Fibroblast of skin of left biceps (primary cell): ENCODE measurements at places on chromosomes 1 and 21.

DNA sequence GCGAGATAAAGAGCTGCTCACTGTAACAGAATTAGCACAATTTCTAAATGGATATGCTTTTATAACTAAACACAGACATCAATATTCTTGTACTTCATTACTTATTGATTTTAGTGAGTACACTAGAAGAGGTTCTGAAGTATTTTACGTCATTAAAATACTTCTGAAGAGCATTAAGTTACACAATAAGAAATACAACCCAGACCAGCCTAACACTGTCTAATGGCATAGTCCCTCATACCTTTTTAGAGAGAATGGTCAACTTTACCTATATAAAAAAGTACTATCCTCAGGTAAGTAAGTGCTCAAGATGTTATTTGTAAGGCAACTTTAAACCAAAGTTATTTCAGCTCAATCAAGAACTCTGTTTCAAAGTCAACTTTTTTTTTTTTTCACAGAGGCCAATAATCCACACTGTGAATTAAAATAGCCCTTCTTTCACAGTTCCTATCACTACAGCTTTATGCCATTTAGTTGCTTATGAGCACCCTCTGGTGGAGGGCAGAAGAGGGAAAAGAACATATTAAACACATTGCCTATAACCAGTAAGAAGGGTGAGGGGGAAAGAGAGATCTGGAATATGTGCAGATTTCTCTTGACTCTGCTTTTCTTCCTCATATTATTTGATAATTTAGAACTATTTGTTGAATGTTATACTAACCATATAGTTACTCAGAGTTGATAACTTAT lies 182.1 kb upstream of the DMRTA2 start:
- no peak for DNase-seq

GRCh38 chr1:156500543-156500792 lies at the start of gene MEF2D:
MEF2D (minus strand) TSS chr1:156500775; CDS start chr1:156483292, 17,483 bp downstream.
- no peak for DNase-seq

- DNase-seq = no peak
Measured at GRCh38 chr21:17979763-17980162, 160.6 kb upstream of the C21orf91 start.

DNA sequence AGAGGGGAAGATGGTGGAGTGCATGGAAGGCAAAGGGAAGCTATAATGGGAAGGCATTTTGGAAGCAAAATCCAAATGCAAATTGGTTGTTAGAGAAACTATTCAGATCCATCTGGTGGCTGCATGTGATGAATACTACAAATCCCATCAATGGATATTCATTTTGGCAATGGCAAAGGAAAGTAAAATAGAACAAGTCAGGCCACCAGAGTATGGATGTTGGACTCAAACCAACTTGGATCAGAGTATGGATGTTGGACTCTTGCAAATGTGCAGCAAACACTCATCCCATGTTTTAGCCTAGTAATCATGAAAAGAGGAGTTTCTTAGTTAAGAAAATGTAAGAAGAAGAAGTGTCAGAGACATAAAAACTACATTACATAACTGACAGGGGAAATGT lies 289.6 kb upstream of the DAB1 start:
- no peak for DNase-seq

GRCh38 chr1:160204526-160205241 lies 500 bp upstream of the PEA15 start:
- DNase-seq = no peak

- DNase-seq = no peak
Measured at GRCh38 chr21:44334329-44335030, 4.7 kb downstream of the CFAP410 start.

- no peak for DNase-seq
Measured at GRCh38 chr1:159775716-159776115, 5.0 kb upstream of the DUSP23 start.

- no peak for DNase-seq
Measured at GRCh38 chr1:35188578-35189392, 4.2 kb downstream of the SFPQ start.

DNA sequence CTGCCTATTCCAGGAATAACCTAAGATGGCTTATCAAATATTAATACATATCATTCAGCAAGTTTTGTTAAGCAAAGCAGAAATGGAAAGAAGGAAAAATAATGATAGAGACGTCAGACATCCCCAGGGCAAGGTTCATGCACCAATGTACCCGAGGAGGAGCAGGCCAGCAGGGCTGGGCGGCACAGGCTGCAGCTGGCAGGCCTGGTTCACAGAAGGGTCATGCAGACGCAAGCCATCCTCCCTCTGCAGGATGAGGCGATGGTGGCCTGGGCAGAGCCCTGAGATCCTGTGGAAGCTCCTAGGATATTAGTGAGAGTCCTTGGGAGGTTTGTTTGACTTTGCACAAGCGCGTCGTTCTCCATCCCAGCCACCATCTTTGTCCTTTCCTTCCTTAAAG lies 30.0 kb downstream of the BATF3 start:
- no peak for DNase-seq

DNA sequence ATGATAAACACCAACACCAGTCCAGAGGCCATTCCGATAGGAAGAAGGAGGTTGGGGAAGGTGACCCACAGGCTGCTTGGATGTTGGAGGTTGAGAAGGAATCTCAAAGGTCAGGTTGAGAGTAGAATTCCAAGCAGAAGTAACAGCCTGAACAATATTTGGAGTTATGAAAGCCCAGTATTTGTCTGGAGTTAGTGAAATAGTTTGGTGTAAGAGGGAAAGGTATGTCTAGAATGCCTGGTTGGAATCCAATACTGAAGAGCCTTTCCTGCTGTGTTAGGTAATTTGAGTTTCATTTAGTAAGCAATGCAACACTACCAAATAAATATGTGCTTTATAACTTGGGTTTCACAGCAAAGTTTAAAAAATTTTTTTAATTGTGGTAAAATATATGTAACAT lies 70.5 kb upstream of the MCOLN3 start:
- DNase-seq = peak; percentile 8

DNA sequence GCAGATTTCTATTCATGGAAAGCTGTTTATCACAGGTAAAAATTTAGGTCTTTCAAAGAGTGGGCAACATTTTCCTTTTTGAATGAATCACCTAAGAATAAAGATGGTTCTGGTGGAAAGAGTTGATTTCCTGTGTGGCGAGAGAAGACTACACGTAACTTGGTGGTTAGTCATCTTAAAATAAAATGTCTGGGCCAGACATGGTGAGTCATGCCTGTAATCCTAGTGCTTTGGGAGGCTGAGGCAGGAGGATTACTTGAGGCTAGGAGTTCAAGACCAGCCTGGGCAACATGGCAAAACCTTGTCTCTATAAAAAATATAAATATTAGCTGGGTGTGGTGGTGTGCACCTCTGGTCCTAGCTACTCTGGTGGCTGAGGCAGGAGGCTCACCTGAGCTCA lies 65.7 kb downstream of the DISP1 start:
- no peak for DNase-seq

GRCh38 chr21:46194374-46195334 lies 10.4 kb upstream of the SPATC1L start:
- no peak for DNase-seq

DNA sequence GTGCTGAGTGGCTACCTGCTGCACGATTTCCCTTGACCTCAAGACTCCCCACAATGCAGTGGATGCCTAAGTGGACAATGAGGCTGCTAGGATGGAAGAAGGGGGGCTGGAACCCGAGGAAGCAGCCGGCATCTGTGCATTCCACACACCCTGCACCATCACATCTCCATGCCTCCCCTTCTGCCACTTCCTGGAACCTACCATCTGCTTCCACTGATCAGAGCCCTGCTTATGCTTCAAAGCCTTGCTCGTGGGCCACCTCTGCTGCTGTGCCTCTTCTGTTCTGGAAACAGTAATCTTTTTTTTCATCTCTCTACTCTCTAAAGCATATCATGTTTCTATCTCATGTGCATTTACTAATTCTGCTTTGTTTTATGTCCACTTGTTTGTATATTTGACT lies 66.2 kb upstream of the WDR26 start:
- DNase-seq = no peak

DNA sequence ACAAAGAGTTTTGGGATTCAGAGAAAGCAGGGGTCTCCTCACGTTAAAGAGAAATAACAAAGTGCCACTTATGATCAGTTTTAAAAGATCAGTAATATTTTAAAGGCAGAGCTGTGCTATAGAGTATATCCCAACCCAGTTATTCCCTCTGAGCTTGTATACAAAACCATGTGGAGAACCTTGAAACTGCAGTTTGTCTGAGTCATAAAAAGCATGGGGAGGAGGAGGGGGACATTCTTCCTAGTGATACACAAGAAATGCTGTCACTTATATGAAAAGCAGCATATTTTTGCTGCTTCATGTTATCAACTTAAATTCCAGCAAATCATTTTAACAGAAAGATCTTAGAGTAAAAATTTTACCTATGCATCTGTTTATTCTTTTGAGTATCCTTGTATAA lies 244.5 kb downstream of the GPR52 start:
- DNase-seq = no peak

- DNase-seq = no peak
Measured at GRCh38 chr1:244074559-244075171, 23.6 kb downstream of the ZBTB18 start.
